ENCODE measurements at places on chromosomes 11 and 22.

GRCh38 chr11:34263441-34264091, 94.2 kb downstream of the ABTB2 start:
- DNase-seq, result no peak

- no peak for DNase-seq
Observed at GRCh38 chr22:27041745-27042310, 384.4 kb downstream of the MIAT start.

GRCh38 chr11:35907648-35908431, 36.0 kb upstream of the LDLRAD3 start:
- DNase-seq, result no peak

DNA sequence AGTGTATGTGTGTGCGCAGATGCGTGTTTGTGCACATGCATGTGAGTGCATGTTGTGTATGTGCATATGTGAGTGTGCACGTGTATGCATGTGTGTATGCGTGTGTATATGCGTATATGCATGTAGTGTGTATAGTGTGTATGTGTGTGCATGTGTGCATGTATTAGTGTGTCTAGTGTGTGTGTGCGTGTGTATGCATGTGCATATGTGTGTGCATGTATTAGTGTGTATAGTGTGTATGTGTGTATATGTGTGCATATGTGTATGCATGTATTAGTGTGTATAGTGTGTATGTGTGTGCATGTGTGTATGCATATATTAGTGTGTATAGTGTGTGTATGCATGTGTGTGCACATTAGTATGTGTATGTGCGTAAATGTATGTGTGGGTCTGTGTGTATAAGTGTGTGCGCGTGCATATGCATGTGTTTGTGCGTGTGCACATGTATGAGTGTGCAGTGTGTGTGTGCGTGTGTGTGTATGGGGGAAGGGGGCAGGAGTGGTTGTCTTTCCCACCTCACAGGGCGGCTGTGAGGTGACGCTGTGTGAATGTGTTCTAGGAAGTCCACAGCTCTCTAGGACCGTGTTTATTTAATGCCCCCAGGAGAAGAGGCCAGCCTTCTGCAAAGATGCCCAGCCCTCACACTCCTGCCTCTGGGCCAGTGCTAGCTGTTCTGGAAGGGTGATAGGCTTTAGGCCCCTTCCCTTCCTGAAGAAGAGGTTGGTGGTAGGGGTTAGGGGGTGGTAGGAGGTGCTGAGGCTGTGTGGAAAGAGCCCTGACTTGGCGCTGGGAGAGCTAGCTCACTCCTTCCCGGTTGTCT, 114.6 kb downstream of the CEP164 start:
- DNase-seq, result no peak

DNA sequence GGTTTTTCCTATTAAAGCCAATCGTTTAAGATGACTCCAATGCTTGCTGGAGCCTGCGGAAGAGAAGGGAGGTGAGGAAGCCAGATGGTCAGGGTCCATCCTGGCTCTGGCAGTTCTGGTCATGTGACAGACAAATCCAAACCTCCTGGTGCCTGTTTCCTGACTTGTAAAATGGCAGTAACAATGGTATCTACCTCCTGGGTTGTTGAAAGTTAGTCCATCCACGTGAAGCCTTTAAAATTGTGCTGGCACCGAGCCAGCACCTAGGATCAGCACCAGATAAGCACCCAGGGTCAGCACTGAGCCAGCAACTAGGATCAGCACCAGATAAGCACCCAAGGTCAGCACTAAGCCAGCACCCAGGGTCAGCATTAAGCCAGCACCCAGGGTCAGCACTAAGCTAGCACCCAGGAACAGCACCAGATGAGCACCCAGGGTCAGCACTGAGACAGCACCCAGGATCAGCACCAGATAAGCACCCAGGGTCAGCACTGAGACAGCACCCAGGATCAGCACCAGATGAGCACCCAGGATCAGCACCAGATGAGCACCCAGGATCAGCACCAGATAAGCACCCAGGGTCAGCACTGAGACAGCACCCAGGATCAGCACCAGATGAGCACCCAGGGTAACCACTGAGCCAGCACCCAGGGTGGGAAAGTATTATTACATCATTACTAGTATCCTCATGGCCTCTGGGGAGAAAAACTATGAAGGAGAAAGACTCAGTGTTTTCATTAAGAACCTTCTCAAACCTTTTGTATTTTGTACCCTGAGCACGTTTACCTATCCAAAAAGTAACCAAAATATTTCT, 17.2 kb downstream of the KIAA0930 start:
- no peak for DNase-seq

DNA sequence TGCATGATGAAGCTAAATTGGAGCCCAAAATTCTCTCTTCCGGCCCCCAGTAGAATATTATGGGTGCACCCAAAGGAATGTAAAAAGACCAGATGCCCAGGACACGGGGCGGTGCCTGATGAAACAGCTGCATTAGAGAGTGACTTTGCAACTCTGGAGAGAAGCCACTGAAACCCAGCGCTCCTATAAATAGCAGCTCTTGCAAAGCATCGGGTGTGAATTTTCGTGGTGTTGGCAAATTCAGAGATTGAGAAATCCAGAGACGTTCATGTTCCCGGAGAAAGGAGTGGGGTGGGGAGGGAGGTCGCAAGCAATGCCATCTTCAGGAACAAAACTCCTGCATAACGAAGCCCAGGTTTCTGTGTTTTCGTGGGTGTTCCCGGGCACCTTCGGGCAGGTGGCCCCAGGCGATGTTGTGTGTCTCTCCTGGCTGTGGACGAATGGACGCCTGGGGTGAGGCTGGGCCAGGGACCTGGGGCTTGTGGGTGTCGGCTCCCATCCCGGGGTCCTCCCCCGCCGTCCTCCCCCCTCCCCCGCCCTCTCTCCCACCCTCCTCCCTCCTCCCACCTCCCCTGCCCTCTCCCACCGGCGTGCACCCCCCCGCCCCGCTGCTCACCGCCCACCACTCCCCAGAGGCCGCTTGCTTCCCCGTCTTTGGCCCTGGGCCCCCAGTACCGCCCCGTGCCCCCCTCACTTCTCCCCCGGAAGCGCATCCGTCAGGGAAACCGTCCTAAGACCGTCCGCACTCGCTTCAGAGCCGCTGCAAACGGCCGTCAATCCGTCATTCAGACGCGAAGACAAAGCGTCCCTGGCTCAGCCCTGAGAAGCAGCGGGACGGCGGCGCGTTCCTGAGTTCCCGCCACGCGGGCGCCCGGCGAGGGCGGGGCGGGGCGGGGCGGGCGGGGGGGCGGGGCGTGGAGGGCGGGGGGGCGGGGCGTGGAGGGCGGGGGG, 26.7 kb upstream of the TOLLIP start:
- peak; percentile 53 for DNase-seq

DNA sequence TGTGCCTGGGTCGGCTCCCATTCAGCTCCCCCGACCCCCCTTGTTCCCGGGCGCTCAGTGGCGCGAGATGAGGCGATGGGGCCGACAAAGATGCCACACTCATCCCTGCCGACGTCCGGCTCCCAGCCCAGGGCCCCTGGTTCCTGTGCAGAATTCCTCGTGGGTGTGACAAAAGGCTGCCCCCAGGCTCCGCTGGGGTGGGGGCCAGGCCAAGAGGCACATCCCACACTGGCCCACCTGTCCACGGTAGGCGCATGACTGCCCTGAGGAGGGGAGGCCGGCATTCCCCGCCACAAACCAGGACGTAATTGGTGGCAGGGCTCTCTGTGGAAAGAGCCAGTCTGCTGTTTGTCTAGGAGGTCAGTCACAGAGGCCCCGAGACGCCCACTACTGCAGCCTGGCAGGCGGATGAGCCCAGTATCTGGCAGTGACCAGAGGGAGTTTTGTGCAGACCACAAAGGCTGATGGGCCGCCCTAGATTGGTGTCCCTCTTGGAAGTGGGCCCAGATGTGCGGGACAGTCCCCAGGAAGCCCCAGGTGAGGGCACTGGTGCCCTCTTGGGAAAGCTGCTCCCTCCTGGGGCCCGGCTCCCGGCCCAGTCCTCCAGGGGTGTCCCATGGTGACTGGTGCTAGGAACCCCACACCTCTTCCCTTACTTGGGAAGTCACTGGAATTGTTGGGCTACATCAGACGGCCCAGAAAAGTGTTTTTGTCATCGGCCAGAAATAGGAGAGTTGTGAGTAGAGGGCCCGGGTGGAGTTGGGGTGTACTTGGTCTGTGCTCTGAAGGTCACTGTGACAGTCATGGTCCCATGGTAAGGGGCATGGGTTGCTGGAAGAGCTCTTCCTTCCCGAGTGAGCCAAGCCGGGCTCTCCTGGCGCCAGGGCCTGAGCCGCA, 5.8 kb downstream of the CCND1 start:
- DNase-seq, result no peak

DNA sequence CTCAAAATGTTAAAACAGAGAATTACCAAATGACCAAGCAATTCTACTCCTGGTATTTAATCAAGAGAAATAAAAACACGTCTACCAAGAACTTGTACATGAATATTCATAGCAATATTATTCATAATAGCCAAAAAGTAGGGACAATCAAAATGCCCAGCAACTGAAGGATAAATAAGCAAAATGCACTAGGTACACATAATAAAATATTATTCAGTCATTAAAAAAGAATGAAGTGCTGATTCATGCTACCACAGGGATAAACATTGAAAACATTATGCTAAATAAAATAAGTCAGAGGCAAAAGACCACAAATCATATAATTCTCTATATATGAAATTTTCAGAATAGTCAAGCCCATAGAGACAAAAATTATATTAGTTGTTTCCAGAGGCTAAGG, 24.8 kb downstream of the ARHGAP32 start:
- no peak for DNase-seq

DNA sequence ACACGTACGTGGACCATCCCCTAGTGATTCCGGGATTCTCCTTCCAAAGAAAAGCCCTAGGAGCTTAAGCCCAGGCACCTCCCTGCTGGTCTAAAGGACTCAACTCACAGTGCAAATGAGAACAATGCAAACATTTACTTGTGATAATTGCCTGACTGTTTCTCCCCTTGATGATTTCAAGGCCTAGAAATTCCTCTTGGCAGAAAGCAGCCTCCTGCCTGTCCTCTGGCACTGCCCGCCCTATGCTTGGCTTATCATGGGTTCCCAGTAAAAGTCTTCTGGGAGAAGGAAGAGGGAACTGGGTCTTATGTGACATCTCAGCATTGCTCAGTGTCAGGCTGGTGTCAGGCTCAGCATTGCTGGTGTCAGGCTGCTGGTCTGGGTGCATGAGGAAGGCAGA, 351.8 kb downstream of the SHANK2 start:
- DNase-seq, result no peak

DNA sequence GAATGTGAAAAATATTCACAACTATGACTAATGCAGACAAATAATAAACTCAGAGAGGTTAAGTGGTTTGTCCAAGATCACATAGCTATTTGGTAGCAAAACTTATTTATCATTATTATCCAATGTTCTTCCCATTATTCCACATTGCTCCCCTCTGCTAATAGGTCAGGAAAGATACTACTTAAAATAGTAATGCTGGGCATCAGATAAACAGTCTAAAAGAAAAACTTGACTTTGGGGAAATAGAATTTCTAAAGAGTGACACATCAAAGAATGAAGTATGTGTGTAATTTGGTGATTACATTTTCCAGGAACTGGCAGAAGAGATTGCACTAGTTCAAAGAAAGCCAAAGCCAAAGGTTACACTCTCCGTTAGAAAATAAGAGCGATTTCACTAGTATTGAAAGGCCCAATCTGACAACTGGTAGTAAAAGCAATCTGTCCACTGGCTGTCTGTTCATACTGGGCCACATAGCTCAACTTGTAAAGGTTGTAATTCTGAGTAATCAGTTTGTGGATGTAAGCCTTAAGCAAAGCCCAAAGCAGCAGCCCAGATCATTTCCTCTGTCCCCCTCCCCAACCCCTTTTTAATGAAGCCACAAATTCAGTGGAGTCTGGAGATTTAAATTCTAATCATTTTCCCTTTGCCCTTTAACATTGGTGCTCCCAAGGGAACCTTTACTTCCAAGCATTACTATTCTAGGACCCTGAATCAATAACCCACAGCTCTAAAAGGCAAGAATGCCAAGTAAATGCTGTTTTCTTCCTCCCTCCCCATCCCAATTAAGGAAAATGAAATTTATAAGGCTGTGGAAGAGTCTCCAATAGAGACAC, 283.5 kb downstream of the TTC28 start:
- DNase-seq, result no peak

DNA sequence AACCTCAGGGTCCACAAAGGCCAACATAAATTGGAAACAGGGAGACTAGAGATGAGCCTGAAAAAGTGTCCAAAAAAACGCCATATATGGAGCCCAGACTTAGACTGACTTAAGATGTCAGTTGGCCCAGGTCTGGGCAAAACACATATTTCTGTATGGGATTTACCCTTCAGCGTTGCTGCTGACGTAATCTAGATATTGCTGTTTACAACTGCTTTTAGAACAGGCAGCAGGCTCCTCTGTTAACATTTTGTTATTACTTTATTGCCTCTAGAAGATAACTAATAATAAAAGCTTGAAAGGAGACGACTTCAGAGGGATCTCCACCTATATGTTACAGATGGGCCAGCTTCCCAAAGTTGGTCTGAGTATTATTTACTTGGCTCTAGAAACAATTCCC, 8.7 kb downstream of the ME3 start:
- no peak for DNase-seq

GRCh38 chr11:92793189-92793588, 176.3 kb upstream of the MTNR1B start:
- no peak for DNase-seq

GRCh38 chr22:43036282-43036829, 21.4 kb upstream of the PACSIN2 start:
- no peak for DNase-seq

- no peak for DNase-seq
Observed at GRCh38 chr11:104127828-104128227, 36.1 kb downstream of the PDGFD start.

- peak; percentile 62 for DNase-seq
Observed at GRCh38 chr11:2892215-2892966, 6.8 kb upstream of the CDKN1C start.

DNA sequence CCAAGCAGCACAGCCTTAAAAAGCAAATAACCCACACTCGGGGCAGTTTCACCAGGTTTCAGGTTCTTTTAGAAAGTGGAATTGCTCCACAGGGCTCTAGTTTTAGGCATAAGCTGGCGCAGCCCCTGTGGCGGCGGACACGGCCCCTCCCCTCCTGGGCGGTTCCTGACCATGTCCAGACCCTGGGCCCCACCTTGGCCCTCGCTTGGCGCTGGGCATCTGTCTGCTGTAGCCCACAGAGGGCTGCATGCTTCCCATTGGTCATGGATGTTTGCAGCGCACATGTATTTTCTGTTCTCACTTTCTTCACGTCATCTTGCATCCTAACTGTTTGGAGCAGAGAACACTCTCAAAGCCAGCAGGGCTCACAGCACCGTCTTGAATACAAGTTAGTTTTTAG, 244.3 kb downstream of the BRD1 start:
- DNase-seq, result no peak

- no peak for DNase-seq
Observed at GRCh38 chr11:106262852-106263251, 185.4 kb downstream of the AASDHPPT start.

- no peak for DNase-seq
Observed at GRCh38 chr22:44574057-44574639, 76.1 kb upstream of the RTL6 start.

DNA sequence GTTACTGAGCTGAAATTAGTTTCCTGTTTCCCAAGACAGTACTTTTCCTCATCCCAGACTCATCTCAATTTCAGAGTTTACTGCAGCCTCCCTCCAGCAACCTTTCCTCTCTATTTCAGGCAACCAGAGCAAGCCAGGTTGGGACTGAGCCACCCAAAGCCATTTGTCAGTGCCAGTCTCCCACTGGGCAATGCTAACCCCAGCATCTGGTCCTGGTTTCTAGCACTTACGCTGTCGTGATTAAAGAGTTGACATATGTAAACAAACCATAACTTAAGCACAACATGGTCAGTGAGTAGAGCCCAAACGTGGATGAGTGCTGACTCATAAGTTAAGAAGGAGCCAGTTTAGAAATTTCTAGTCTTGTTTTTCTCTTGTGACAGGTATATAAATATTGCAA, 119.6 kb upstream of the BLID start:
- DNase-seq, result no peak

GRCh38 chr11:70244698-70245097, 25.8 kb upstream of the PPFIA1 start:
- no peak for DNase-seq

Data from stimulated activated CD4-positive, alpha-beta T cell treated with anti-CD3 and anti-CD28 coated beads, Interleukin-4, amount 100 ng/mL, for 4 hours (primary cell).